GM13976 (cell line): ENCODE measurements at places on chromosomes 3 and 15.

DNA sequence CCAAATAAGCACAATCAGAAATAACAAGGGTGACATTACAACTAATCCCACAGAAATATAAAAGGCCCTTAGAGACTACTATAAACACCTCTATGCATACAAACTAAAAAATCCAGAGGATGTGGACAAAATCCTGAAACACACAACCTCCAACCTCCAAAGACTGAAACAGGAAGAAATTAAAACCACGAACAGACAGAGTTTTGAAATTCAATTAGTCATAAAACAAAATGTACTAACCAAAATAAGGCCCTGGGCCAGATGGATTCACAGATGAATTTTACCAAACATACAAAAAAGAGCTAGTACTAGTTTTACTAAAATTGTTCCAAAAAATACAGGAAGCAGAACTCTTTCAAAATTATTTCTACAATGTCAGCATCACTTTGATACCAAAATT is 1043.6 kb downstream of the DIPK2A start:
- DNase-seq, result no peak

DNA sequence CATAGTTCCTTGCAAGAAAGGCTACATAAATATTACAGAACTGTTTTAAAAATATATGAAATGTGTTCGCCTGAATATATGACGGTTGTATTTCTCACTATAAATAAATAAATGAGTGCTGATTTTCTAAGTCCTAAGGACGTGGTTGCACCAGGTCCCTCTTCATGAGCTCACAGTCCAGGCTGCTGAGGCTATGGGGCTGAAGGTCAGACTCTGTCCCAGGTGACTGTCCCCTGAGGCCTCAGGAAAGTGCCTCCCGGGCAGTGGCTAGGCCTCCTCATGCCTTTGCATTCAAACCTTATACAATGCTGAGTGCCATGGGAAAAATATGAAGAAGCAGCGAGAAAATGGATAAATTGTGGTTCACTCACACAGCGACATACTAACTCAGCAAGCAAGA is 43.5 kb upstream of the SSR3 start:
- DNase-seq, result no peak

- DNase-seq, result no peak
These were observed 190.5 kb upstream of the NECTIN3 start for GRCh38 chr3:110881069-110881468.

DNA sequence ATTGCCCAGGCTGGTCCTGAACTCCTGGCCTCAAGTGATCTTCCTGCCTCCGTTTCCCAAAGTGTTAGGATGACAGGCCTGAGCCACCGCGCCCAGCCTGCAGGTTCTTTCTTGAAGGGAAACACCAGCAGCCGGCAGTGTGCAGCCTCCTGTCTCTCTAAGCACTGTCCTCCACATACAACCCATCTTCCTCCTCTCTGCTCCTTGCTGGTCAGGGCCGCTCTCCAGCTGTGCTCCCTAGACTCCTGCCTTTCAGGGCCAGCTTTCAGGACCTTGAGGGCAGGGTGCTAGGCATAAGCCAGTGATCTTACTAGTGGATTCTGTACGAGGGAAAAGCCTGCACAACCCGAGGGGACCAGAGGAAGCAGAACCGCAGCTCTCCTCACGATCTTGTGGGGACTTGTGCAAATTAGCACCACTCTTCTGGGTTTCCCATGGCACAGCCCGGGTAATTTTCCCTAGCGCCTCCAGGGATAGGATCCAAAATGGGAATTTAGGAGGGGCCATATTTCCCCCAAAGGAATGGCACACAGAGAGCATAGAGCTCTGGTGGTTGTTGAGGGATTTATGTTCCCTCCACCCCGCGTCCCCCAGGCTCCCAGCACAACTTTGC is 18.2 kb upstream of the CORO2B start:
- no peak for DNase-seq

DNA sequence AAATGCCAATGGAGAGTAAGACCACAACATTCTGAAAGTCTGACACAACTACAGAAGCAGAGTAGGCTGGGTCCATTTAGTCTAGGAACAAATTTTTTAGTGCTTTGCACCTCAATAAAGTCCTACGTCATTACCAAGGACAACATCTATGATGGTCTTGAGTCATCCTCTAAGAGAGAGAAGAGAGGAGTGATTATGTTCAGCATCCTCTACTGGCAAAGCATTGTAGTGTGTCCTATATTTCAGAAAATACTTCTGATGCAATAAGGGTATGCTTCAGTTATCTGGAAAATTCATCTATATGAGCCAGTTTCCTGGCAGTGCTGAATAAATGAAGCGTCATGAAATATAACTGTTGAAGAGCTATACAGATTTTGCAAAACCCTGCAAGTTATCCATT is 95.6 kb downstream of the P2RY1 start:
- no peak for DNase-seq

GRCh38 chr15:84894736-84895425 is 10.4 kb downstream of the SLC28A1 start:
- DNase-seq, result no peak

GRCh38 chr3:124916837-124917409 is 17.6 kb downstream of the MUC13 start:
- DNase-seq, result no peak

GRCh38 chr3:72015463-72015862 is 230.5 kb upstream of the PROK2 start:
- DNase-seq, result no peak

DNA sequence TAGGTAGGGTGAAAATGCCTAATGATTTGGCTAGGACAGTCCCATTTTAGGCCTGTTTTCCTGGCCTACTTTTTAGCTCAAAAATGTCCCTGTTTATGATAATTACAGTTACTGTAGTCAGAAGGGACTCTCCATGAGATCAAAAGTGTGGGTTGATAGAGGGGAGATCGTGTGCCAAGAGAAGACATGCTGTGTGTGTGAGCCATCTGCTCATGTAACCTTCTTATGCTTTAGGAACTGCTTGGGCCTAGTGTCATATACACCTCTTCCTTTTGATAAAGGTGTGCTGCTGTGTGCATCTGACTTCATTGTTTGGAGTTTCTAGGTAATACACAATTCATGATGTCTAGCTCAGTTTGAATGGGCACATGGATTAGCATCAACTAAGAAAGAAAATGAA is 786.5 kb downstream of the PDCD6IP start:
- DNase-seq, result no peak

DNA sequence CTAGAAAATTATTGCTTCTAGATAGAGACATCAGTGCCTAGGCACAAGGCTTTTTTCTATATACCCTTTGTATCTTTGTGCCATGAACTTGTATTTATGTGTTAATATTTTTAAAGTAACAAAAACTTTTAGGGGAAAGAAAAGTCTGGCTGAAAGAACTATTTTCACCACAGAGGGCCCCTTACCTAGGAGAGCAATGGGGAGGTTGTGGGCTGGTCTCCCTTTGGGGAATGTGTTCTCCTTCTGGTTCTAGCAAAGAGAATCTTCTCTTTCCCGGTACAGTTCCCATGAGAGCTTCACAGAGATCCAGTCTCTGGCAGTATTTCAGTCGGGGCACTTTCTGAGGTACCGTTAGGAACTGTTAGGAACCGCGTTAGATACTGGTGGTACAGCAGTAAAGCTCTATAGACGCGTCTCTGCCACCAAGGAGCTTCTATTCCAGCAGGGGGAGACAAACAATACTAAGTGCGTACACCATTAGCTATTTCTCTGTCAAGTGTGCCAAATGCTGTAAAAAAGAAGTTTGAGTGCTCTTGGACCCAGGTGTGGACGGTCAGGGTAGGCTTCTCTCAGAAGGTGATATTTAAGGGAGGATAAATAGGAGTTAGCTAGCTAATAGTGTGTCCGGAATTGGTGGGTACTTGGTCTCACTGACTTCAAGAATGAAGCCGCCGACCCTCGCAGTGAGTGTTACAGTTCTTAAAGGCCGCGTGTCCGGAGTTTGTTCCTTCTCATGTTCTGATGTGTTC is 4.6 kb upstream of the EPB42 start:
- peak; percentile 84 for DNase-seq

- no peak for DNase-seq
These were observed 1.7 kb downstream of the SLC25A20 start for GRCh38 chr3:48896936-48897335.

- DNase-seq, result no peak
These were observed 37.2 kb downstream of the ABHD5 start for GRCh38 chr3:43727930-43728329.

GRCh38 chr3:97235611-97236315 is 421.4 kb downstream of the EPHA6 start:
- no peak for DNase-seq

- no peak for DNase-seq
These were observed 1278.0 kb upstream of the GBE1 start for GRCh38 chr3:83039422-83039821.

DNA sequence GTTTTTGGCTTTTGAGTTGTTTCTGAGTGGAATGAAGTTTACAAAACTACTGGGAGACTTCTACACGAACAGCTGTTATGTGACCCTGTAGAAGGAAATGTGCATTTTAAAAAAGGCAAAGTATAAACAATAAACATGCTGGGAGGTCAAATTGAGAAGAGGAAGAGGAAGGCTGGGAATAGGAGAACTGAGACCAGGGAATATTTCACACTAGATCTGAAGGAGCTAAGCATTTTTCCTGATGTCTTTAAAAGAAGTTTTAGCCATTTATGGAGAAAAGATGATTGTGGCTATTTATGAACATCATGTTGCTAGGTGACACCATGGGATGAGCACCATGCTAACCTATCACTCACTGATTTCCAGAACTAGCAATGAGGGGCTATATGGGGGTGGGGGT is 76.3 kb upstream of the FAM98B start:
- DNase-seq, result no peak

DNA sequence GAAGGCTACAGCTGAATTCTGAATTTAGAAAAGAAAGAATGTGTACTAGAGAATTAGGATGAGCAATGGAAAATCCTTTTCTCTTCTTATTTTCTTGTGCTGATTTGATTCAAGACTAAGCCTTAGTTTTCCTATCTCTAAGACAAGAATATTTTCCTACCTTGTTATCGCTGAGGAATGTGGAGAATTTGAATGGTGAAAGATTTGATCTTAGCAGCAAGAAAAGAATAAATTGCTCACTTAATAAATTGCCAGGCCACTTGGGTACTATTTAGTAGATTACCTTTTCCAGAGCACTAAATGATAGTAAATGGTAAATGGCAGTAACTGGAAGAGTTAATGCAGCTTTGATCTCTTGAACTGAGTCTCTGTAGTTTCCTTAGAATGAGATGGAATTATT is 145.7 kb upstream of the MEIS2 start:
- DNase-seq, result no peak

- no peak for DNase-seq
These were observed 311.5 kb downstream of the EDEM1 start for GRCh38 chr3:5498981-5499380.

GRCh38 chr3:128923576-128923975 is 44.2 kb downstream of the ACAD9 start:
- DNase-seq, result no peak

DNA sequence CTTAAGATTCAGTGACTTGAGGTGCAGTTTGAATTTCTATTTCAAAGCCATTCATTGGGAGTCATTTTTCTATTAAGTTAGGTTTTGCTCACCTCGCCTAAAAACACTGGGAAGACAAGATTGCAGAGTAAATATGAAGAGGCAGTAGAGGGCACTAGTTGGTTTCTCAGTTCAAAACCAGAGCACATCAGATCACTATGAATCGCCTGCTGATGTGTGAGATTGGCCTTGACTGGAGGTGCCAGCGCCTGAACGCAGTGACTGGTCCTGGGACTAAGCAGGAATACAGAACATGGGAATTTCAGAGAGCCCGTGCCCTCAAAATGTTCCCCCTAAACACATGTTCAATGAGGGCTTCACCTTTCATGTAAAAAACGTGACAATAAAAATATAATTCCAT is 229.0 kb downstream of the ITPR1 start:
- peak; percentile 68 for DNase-seq

- peak; percentile 96 for DNase-seq
These were observed at the start of gene CNOT10 for GRCh38 chr3:32684800-32685542. TSS of gene CNOT10 (plus strand) at chr3:32685188. CDS start at chr3:32685461, 273 bp downstream.

DNA sequence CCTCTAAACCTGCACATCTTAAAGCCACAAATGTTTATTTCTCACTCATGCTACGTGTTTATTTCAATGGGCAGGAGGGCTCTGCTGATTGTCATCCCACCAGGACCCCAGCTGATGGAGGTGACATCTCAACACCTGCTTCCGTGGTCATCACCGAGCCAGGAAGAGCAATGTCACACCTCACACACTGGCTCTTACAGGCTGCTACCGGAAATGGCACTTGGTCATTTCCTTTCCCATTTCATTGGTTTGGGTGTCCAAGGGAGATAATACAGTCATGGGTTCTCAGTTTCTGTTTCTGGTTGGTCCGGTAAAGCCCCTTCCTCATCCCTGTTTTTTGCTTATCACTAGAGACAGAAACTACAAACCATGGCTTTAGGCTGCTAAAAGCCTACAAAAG is 41.9 kb downstream of the ABHD2 start:
- peak; percentile 43 for DNase-seq

DNA sequence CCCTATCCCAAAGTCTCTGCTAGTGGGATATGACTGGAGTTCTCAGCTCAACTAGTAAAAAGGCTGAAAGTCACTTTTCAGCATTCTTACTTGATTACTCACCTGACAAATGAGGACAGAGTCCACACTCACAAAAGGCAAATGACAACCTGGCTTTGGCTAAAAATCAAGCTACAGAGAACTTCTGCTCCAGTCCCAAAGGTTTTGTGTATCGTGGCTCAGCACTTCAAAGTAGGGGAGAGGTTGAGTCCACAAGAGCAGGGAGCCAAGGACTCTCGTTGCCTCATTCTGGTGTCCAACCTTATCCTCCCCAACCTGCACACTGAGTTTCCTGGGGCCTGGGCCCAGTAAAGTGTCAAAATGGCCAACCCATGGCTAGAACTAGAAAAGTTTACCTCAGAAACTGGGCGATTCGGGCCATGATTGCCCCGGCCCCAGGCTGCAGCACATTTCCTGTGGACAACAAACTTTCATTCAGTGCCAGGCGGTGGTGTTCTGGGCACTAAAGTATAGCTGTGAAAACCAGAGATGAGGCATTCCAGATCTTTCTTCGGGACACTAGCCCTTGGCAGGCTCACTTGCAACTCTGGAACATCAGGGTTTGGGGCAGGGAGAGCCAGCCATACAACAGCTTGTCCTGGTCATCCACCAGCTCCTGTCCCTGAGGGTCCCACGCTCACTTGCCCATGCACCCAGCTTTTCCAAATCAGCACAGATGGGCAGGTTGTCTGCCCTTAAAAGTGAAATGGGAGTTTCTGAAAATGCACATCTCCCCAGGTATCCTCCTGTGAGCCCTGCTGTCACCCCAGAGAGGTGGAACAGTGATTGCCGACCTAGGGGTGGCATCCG is 3.1 kb downstream of the ACAA1 start:
- no peak for DNase-seq

DNA sequence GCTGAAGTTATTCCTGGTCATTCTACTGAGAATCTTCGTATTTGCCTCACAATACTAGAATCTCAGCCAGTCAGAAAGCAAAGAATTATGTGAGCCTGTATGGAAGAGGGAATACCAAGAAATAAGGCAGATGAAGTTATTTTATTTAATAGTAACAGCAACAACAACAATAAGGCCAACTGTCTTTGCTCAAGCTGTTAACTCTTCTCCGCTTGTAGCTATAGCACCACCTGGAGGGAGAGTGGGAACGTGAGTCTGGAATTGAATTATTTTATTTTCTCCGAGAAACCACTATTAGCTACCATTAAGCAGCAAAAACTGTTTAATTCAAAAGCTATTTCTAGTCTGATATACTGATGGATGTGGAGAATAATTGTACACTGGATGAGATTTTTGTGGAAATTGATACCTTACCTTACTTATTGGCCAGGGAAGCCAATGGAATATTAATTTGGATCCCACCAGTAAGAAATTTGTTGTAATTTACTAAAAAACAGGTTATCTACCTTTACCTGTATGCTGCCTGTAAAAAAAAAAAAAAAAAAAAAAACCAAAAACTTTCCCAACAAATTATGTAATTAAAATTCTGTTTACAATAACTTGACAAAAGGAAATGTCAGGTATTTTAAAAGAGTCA is 50.1 kb downstream of the CALML4 start:
- DNase-seq, result peak; percentile 13
